Endothelial cell (in vitro differentiated cells): ENCODE measurements at places on chromosomes 12 and 14.

GRCh38 chr12:18851271-18851670, 113.4 kb downstream of the CAPZA3 start:
- DNase-seq: no peak

DNA sequence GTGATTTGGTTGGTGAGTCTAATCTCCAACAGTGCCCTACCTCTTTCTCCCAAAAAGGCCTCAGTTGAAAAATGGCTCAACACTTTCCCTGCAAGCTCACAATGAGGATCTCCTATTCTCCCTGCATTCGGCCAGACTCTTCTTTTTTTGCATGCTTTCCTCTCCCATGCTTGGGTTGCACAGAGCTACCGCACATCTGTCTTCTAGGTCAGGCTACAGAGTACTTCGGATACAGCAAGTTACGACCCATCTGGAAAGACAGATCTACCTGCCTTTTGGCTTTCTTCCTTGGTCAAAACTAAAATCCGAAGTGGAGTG, 305 bp upstream of the SLC16A7 start:
- DNase-seq: no peak

DNA sequence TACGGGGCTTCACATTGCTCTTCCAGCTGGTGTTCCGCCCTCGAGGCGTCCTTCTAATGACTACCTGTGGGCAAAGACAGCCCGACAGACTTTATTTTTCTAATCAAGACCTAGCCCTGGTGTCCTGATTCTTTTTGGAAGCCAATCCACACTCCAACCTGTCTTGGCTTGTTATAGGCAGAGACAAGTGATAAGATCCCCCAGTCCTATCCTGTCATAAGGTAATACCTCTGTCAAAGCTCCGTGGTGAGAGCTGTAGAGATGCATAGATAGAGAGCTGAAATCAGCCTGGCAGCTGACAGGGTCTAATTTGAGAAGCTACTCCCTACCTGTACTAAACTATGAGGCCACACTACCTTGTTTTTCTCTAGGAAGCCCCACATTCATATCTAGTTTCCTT, 11.5 kb upstream of the WNK1 start:
- DNase-seq: no peak

- no peak for DNase-seq
These were observed 12.8 kb downstream of the NEK9 start for GRCh38 chr14:75113932-75114539.

GRCh38 chr12:110135806-110136205, 11.6 kb downstream of the IFT81 start:
- DNase-seq: no peak

DNA sequence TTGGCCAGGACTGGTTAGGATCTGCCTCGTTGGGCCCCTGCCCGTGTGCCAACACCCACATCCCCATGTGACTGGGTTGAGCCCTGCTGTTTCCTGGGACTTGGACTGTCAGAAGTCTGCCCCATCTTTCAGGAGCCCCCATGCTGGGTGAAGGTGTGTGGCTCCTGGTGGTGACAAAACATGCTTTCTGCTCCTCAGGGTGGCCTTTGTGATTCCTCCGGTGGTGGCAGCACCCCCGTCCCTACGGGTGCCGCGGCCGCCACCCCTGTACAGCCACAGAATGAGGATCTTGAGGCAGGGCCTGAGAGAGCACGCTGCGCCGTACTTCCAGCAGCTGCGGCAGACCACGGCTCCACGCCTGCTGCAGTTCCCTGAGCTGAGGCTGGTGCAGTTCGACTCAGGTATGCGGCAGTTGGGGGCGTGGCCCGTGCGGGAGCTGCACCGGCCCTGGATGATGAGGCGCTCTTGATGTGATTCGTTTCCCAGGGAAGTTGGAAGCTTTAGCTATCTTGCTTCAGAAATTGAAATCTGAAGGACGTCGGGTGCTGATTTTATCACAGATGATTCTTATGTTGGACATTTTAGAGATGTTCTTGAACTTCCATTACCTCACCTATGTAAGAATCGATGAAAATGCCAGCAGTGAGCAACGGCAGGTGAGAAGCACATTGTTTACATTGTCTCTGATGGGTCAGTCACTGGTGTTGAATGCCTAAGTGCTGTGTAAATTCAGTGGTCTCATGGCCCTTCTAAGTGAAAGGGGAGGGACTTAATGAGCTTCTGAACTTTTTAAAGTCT, 80.0 kb downstream of the EP400 start:
- no peak for DNase-seq

GRCh38 chr14:95500201-95500681, 16.2 kb downstream of the SYNE3 start:
- DNase-seq: no peak

DNA sequence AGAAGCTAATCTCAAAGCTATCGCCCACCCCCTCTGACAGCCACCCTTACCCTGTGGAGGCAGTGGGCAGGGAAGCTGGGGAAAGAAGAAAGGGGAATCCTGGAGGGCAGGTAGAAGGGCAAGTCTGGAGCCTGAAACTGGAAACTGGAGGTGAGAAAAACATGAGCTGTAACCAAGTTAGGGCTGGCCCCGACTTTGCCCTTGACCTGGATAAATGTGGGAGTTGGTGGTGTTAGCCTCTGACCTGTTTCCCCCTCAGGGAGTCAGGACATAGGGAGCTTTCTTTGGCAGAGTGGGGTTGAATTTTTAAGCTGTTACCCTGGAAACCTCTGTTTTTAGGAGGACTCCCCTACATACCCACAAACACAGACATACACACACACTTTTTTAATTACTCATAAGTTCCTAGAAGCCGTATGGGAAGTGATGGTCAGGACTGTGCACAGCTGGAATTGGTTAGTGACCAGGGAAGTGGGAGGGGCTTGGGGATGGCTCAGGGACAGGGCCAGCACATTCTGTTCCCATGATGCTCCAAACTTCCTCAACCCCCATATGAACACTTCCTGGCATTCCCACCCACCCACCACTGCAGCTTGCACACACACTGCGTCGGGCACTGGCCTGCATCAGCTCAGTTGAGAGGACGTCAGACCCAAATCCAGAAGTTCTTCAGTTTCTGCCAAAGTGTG, 5.0 kb upstream of the MMP19 start:
- DNase-seq: no peak

DNA sequence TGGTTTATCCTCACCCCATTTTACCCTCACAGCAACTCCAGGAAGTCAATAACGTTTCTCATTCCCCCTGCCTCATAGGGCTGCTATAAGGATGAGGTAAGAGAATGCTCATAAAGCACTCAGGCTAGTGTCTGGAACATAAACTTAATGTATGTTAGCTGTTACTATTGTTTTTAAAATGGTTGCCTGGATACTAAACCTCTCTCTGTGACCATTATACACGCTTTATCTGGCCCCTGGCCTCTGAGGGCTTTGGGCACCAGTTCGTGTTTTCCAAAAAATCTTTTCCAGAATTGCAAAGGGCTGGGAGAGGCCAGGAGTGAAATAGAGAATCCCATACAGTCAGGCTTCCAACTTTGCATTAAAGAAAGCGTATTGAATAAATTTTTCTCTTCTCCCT, 113.9 kb downstream of the KTN1 start:
- no peak for DNase-seq
